ENCODE measurements at places on chromosomes 11 and 22. TPM values are rescaled to one million over a fixed set of nuclear protein-coding genes. Genes with fewer than 3 reads are reported as not detected.

Gene LRRC55
- 0.39 TPM for total RNA-seq

Gene CBLIF
- total RNA-seq, result not detected

GRCh38 chr22:39710380-39711150 lies 140.0 kb downstream of the CACNA1I start:
- no peak for DNase-seq

GRCh38 chr11:122232985-122233384 lies 117.0 kb upstream of the BLID start:
- no peak for DNase-seq

DNA sequence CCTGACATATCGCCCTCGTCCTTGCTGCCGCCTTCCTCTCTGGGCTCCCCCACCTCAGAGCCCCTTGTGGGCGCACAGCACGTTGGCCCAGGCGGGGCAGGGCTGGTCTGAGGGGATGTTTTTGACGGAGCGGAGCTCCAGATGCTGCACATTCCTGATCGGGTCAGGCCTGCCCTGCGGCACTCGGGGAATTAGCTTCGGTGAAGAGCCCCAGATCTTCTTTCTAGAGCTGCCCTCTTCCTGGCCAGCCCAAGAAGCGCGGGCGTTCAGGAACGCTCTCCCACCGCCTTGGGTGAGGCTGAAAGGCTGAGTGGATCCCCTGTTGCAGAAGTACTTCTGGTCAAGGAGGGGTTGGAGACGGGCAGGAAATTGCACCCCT lies 12.1 kb downstream of the YPEL4 start:
- DNase-seq, result no peak
